Coronary artery (tissue), 2 donors: ENCODE measurements at places on chromosomes 1 and 21.

DNA sequence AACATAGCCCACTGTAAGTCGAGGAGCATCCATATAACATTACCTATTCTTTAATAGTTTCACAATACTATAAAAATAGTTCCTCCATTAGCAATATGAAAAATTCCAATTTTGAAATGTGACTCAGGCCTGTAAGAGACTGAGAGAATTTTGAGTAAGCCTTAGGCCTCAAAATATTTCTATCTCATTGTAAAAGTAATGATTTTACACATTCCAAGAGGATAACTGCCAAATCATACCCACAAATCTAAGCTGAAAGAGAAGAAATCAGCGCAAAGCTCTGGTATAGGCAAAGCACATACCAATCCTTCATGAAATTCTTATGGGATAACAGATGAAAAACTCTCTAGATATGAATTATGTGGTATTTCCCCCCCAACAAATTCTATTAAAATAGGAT lies 144.1 kb downstream of the CDC42BPA start:
- DNase-seq, result no peak

GRCh38 chr1:179142889-179143299 lies 61.0 kb downstream of the TOR3A start:
- DNase-seq, result no peak

- no peak for DNase-seq
Observed at GRCh38 chr1:248696774-248697173, 5.8 kb downstream of the OR14I1 start.

DNA sequence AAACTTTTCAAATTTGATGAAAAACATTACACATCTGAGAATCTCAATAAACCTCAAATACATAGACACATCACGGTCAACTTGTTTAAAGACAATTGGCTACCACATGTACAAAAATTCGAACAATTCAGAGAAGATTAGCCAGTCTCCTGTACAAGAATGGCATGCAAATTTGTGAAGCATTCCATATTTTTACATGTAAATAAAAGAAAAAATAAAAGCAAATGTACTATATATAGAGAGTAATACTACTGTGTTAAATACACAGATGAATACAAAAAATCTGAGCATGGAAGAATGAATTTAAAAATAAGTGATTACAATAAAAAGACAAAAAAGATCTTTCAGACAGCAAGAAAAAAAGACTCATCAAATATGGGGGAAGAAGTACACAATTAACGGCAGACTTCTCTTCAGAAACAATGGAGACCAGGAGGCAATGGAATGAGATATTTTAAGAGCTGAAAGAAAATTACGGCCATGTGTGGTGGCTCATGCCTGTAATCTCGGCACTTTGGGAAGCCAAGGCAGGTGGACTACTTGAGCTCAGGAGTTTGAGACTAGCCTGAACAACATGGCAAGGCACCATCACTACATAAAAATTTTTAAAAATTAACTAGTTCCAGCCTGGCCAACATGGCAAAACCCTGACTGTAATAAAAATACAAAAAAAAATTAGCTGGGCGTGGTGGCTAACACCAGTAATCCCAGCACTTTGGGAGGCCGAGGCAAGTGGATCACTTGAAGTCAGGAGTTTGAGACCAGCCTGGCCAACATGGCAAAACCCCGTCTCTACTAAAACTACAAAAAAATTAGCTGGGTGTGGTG lies 23.2 kb downstream of the HAX1 start:
- DNase-seq, result no peak

DNA sequence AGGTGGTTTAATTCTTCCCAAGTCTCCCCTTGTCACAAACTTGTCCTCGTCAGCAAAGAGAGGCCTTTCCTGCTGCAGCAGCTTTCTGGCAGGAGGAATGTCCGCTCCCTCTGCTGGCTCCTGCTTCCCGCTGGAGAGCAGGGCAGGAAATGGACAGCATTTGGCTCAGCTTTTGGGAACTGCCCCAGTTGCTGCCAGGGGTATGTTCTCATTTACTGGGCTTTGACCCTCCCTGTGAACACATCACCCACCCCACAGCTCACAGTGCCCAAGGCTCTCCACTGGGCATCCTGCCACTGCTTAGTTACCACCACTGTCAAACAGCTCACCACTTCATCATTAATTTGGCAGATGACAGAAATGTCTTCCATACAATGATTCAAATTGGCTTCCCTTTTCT lies 75.4 kb downstream of the MRPL37 start:
- DNase-seq, result peak; percentile 95

- DNase-seq, result no peak
Observed at GRCh38 chr1:14345946-14346550, 252.4 kb upstream of the KAZN start.

DNA sequence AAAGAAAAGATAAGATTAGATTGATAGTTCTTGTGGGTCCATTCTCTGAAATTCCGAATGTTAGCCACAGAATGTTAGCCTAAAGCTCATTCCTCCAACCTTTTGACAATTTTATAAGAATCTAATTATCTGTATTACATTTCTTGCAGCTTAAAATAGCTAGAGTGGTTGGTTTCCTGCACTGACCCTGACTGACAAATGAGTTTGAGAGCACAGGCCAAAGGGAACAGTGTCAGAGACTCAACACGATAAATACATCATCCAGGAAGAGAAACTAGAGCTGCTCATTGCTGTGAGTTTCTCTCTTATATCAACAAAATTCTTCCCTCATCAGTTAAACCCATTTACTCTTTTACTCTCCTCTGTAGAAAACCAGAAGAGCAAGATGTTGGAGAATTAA lies 82.1 kb upstream of the PPM1J start:
- no peak for DNase-seq
